ENCODE measurements at places on chromosomes 4 and X. TPM values are rescaled to one million over a fixed set of nuclear protein-coding genes. Genes with fewer than 3 reads are reported as not detected.
A peak's percentile ranks its signal among the peaks of the same experiment; 100 is the strongest.

GRCh38 chrX:119685225-119686066 lies 7.5 kb downstream of the SEPTIN6 start:
- DNase-seq, result no peak

DNA sequence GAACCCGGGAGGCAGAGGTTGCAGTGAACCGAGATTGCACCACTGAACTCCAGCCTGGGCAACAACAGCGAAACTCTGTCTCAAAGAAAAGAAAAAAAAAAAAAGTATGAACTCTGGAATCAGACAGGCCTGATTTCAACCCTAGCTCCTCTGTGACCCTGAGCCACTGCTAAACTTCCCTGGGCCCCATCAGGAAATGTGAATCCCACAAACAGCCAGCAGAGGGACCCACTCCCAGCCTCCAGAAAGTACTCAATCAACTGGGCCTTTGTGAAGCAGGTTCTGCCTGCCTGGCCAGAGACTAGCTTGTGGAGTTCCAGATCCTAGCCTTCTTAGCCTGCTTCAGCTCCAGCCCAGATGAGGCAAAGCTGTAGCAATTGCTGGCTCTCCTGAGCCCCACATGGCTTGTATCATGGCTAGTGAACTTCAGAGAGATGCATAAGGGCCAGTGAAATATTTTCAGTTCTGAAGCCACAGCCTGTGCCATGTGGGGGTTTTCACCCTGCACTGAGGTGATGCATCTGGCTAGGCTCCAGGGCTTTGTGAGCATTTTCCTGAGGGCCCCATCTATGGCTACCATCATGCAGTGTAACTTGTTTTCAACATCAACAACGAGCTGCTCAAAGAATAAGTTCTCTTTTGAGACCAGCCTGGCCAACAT lies 7.2 kb upstream of the IDS start:
- DNase-seq, result peak; percentile 59

The NUDT11 gene
- 1.2 TPM for total RNA-seq

The TMEM185A gene
- total RNA-seq, result 35.0 TPM

The PAGE3 gene
- not detected for total RNA-seq

The SSX1 gene
- not detected for total RNA-seq

The DUSP9 gene
- 2.7 TPM for total RNA-seq
